ENCODE measurements at places on chromosomes 6 and 20. TPM values are rescaled to one million over a fixed set of nuclear protein-coding genes. Genes with fewer than 3 reads are reported as not detected.

The MDFI gene
- 0.35 TPM for total RNA-seq

The EIF6 gene
- total RNA-seq = 321 TPM

The LY6G6F gene
- not detected for total RNA-seq

- no peak for DNase-seq
Measured at GRCh38 chr6:14848019-14848418, 397.9 kb upstream of the JARID2 start.

DNA sequence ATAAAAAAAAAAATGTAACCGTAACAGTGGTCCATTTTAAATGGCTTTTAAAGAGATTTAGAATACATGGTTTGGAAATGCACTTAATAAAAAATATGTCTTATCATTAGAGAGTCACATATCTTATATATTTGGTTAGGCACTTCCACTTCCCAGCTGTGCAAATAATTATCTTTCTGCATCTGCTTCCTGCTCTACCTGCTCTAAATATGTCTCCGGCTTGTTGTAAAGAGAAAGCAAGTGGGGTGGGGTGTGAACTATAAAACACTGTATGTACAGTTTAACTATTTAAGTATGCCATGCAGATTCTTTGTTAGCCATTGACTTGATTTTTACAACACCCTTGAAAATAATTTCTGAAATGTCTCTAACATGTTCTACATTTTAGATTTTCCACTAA, 106.3 kb downstream of the NKAIN2 start:
- no peak for DNase-seq

The TRIM31 gene
- 3.0 TPM for total RNA-seq

The STMND1 gene
- not detected for total RNA-seq

The OR2J2 gene
- total RNA-seq = not detected

All from Caki2 (cell line).